ENCODE measurements at places on chromosomes 11 and 22.

GRCh38 chr11:32225571-32226285, 134.9 kb downstream of the RCN1 start:
- no peak for DNase-seq

GRCh38 chr11:114678125-114679036, at the start of gene NXPE2:
Gene NXPE2 (plus strand): TSS chr11:114678527. CDS start chr11:114678576, 49 bp downstream.
- H3K4me1 ChIP-seq = no peaks in the 10 kb centered on the region
- no peaks in the 10 kb centered on the region for H3K27me3 ChIP-seq
- no peak for DNase-seq
- H3K4me3 ChIP-seq = no peak within 1 kb of the TSS

DNA sequence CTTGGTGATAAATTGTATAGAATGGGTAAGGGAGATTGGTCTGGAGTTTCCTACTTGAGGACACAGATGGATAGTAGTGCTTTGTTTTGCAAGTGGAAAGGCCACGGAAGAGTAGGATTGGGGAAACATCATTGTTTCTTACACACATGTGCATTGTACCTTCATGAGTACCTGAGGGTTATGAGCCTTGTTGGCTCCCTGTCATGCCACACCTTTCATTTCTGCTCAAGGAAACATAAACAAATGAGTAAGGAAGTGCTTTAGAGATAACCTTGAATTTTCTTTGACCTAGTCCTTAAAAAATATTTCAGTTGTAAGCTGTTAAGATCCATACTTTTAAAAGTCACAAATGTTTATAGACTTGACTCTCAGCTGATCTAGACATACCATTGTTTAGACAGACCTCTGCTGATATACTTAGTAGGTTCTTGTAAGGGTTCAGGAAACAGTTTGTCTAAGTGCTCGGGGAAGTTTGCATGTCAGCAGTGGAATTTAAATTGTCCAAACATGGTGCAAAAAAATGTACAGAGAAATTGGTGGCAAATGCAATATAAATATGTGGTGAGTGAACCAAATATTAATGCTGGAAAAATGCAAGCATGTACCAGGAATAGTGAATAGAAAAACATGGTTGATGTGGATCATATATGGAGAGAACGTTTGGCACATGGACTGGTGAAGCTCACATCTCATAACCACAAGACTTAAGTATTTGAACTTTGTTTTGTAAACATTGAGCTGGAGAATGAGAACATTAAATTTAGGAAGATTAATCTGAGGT, 40.9 kb downstream of the GAS2 start:
- no peak for DNase-seq
- H3K27me3 ChIP-seq = no peaks in the 10 kb centered on the region
- no peak overlapping the region for H3K4me3 ChIP-seq

DNA sequence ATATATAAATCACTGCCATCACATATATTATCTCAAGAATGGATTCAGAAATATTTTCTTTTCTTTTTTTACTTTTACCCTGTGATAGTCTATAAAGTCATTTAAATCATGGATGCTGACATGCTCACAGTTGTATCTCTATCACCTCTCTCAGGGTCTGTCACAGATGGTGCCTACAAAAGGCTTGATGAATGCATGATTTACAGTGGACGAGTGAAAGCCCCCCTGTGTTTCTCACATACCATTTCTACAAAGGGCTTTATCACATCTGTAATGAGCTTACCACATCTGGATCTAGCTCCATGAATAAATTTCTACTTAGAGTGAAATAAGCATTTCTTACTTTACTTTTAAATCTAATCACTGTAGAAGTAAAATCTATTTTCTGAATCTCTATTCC, 121.4 kb upstream of the CARD18 start:
- no peaks in the 10 kb centered on the region for H3K27me3 ChIP-seq
- H3K4me3 ChIP-seq = no peak overlapping the region
- DNase-seq = no peak

- H3K27me3 ChIP-seq = no peaks in the 10 kb centered on the region
- no peak overlapping the region for H3K27ac ChIP-seq
- H3K36me3 ChIP-seq = no peaks in the 10 kb centered on the region
- no peaks in the 10 kb centered on the region for H3K4me1 ChIP-seq
Measured at GRCh38 chr11:86374069-86374468, 618 bp upstream of the CCDC81 start.

DNA sequence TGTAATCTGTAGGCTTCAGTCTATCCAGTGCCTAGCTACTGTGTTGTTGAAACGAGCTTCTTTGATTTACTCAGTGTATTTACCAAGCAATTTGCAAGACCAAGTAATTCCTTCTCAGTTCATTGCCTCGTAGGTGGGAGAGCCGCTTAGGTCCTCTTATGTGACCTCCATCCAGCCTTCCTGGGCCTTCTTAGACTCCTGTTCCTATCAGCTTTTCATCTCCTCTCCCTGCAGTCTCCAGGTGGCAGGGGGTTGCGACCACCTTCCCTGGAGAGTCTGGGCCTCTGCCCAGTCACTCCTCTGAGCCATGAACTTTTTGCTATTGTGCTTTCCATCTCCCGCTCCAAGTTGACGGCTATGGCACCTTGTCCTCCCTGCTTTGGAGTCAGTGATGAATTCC, 251.8 kb downstream of the KIRREL3 start:
- no peaks in the 10 kb centered on the region for H3K4me1 ChIP-seq
- H3K27ac ChIP-seq = no peak overlapping the region
- no peak overlapping the region for H3K4me3 ChIP-seq
- no peaks in the 10 kb centered on the region for H3K27me3 ChIP-seq
- H3K36me3 ChIP-seq = no peaks in the 10 kb centered on the region

DNA sequence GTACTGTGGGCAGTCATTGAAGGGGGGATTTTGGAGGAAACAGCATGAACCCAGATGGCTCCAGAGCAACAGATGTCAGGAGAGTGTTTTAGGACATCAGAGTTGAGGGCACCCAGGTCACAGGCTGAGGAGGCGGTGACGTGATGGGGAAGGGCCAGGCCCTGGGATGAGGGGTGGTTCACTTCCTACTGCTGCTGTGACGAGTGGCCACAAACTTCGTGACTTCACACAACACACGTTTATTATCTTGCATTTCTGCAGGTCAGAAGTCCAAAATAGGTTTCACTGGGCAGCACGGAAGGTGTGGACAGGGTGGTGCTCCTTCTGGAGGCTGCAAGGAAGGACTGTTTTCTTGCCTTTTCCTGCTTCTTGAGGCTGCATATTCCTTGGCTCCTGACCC, 77.7 kb upstream of the RAB1B start:
- peaks cover 3% of the 10 kb centered on the region for H3K36me3 ChIP-seq
- H3K27me3 ChIP-seq = no peaks in the 10 kb centered on the region
- H3K4me1 ChIP-seq = peaks cover 5% of the 10 kb centered on the region
- H3K27ac ChIP-seq = no peak overlapping the region
- DNase-seq = no peak
- H3K4me3 ChIP-seq = no peak overlapping the region

- no peak overlapping the region for H3K4me3 ChIP-seq
- H3K36me3 ChIP-seq = no peaks in the 10 kb centered on the region
- no peaks in the 10 kb centered on the region for H3K4me1 ChIP-seq
- H3K27ac ChIP-seq = no peak overlapping the region
Measured at GRCh38 chr22:22604326-22605073, 39.9 kb upstream of the GGTLC2 start.

GRCh38 chr11:79045800-79046304, 395.0 kb downstream of the TENM4 start:
- no peaks in the 10 kb centered on the region for H3K27me3 ChIP-seq
- peak overlapping the region; percentile 72 for H3K27ac ChIP-seq
- H3K36me3 ChIP-seq = no peaks in the 10 kb centered on the region
- DNase-seq = no peak
- H3K4me3 ChIP-seq = no peak overlapping the region

DNA sequence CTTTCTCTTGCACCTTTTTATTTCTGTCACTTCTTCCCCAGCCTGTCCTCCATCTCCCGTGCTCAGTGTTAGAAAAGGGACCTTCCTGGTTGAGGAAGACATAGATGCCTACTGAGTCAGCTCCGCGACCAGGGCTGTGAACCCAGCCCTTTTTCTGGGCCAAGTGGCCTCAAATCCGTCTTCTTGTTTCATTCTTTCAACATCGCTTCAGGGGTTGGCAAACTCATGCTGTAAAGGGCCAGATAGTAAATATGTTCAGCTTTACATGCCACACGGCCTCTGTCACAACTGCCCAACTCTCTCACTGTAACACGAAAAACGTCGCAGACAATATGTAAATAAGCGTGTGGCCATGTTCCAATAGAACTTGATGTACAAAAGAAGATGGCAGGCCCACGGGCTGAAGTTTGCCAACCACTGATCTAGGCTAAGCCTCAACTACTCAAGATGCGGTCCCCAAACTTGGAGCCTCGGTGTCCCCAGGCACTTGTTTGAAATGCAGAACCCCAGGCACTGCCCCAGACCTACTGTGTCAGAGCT, 338.4 kb downstream of the MN1 start:
- no peak overlapping the region for H3K4me3 ChIP-seq
- no peaks in the 10 kb centered on the region for H3K27me3 ChIP-seq
- peaks cover 17% of the 10 kb centered on the region for H3K4me1 ChIP-seq
- H3K27ac ChIP-seq = no peak overlapping the region
- no peaks in the 10 kb centered on the region for H3K36me3 ChIP-seq

DNA sequence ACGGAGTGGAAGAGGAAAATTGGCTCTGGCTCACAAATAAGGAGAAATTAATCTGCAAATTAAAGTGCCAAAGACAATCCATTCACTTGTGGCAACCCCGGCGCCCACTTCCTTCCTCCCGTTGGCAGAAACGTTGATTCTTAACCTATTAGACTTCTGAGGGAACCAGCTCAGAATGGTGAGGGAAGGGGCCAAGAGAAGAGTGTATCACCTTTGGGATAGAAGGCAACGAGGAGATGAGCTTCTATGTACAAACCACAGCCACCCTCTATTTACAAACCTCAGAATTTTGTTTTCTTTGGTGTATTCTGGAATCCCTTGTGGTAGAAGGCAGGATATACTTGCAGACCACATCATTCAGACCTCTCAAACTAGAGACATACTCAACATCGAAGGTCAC, 1.1 kb downstream of the MB start:
- H3K27ac ChIP-seq = no peak overlapping the region
- H3K27me3 ChIP-seq = no peaks in the 10 kb centered on the region
- no peaks in the 10 kb centered on the region for H3K36me3 ChIP-seq
- no peaks in the 10 kb centered on the region for H3K4me1 ChIP-seq
- DNase-seq = no peak
- H3K4me3 ChIP-seq = no peak overlapping the region

DNA sequence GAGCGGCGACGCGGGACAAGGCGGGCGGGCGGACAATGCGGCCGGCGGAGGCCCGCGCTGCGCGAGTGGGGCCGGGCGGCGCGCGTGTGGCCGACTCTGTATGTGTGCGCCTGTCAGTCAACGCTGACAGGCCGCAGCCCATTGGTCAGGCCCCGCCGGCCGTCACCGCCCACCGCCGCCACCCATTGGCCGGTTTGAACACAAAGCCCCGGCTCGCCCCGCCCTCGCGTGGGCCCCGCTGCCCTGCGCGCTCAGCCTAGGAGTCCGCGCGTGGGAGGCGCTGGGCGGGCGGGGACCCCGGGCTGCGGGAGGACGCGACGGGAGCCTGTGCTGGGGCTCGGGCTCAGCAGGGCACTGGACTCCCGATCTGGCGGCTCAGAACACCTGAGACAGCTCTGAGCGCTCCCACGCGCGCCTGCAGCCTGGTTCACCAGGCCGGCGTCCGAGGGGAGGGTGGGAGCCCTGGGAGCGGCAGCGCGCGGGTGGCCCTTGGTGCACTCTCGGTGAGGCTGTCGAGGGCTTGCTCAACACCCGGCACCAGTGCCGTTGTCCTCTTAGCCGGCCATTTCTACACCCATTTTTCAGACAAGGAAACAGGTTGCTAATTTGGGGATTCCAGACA, at the start of gene SUN2:
Gene SUN2, minus strand, starts transcription at position 88 of the 622 bp plus-strand sequence. CDS start 3,370 bp downstream, outside the sequence.
- peak within 1 kb of the TSS; percentile 64 for H3K4me3 ChIP-seq
- H3K36me3 ChIP-seq = peaks cover 10% of the 10 kb centered on the region
- peaks cover 32% of the 10 kb centered on the region for H3K4me1 ChIP-seq

DNA sequence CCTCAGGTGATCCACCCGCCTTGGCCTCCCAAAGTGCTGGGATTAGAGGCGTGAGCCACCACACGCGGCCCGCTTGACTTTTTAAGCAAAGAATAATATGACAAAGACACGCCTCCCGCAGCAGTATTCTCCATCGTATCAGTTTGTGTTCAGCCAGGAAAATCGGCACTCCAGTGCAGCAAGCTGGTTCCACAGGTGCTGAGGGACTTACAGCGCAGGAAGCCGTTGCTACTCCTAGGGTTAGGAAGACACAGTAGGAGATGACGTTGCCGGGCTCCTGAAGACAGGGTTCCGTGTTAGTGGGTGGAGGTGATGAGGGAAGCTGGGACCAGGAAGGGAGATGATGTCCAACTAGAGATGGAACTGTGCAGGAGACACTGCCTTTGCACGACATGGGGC, 65.8 kb upstream of the CECR2 start:
- no peaks in the 10 kb centered on the region for H3K36me3 ChIP-seq

DNA sequence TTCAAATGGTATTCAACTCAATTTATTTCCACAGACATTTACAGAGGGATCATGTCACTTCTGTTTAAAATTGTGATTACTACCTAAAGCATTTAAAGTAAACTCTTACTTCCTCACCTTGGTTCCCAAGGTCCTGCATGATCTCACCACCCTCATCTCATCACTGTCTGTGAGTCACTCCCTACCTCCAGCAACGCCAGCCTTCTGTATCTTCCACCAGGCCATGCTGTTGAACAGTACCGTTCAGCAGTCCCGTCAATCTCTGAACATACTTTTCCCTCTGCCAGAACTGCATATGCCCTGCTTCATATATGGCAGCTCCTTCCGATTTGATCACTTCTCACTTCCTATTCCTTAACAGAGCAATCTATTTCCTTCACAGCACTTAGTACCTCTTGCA, 2.0 kb downstream of the FBXO3 start:
- H3K4me3 ChIP-seq = no peak overlapping the region

GRCh38 chr11:128840137-128840536, 27.0 kb downstream of the KCNJ1 start:
- DNase-seq = no peak
- peaks cover 11% of the 10 kb centered on the region for H3K4me1 ChIP-seq
- no peaks in the 10 kb centered on the region for H3K27me3 ChIP-seq
- H3K4me3 ChIP-seq = no peak overlapping the region
- no peaks in the 10 kb centered on the region for H3K36me3 ChIP-seq

Measured in thyroid gland (tissue), 4 donors.